ENCODE measurements at places on chromosomes 11 and 22.

- no peak for DNase-seq
Observed at GRCh38 chr22:28462041-28462440, 217.6 kb downstream of the TTC28 start.

DNA sequence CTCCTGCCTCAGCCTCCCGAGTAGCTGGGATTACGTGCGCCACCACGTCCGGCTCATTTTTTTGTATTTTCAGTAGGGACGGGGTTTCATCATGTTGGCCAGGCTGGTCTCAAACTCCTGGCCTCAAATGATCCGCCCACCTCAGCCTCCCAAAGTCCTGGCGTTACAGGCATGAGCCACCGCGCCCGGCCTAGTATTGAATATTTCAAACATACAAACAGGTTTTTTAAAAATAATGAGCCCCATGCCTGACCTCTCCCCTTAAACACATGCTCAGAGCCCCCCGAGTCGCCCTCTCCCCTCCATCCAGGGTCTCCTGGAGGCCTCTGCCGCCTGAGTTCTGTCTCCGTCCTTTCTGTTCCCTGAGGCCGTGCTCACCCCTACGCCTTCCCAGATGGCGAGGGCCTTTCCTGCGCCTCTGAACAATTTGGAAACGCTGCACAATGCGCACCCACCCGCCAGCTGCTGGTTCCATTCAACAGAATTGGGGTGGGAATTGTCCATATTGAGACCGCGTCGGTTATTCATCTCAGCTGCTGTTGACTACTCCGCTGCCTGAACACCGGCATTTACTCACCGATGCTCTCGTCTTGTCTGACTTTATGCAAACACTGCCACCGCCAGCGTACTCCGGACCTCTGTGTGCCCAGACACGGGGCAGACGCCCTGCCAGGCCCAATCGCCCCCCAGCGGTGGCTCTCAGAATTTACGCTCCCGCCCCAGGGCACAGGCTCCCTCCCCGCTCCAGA is 13.6 kb upstream of the RNH1 start:
- no peak for DNase-seq

- no peak for DNase-seq
Observed at GRCh38 chr11:95245038-95245437, 14.0 kb upstream of the SESN3 start.

DNA sequence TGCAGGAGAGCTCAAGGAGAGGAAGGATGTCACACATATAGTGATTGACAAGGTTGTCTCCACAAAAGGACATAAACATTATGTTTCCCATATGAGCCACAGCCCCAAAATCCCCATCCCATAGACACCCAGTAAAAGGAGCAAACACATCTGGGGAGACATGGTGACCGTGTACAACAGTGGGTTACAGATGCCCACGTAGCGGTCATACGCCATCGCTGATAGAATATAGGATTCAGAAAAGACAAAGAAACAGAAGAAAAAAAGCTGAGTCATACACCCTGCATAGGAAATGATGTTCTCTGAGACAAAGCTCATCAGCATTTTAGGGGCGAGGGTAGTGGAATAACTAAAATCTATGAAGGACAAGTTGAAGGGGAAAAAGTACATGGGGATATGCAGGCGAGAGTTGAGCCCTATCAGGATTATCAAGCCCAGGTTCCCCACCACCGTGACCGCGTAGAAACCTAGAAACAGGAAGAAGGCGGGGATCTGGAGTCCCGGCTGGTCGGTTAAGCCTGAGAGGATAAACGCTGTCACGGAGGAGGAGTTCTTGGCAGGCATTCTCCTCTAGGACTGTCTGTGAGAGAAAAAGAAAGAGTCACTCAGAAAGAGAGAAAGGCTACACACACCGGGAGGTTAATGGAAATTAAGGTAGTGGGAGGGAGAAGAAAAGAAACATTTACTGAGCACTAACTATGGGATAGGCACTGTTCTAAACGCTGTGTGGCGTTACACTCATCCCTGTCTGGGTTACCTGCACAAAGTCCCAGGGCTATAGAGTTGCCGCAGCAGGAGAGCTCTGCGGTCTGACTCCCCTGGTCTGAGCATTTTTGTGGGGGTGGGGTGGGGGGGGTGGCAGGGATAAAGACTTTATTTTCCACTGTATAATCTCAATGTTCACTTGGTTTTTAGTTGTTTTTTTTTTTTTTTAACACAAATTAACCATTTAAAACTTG is 36.1 kb upstream of the OR8B8 start:
- no peak for DNase-seq

- DNase-seq: no peak
Observed at GRCh38 chr11:72940417-72940816, 126.2 kb downstream of the ATG16L2 start.

DNA sequence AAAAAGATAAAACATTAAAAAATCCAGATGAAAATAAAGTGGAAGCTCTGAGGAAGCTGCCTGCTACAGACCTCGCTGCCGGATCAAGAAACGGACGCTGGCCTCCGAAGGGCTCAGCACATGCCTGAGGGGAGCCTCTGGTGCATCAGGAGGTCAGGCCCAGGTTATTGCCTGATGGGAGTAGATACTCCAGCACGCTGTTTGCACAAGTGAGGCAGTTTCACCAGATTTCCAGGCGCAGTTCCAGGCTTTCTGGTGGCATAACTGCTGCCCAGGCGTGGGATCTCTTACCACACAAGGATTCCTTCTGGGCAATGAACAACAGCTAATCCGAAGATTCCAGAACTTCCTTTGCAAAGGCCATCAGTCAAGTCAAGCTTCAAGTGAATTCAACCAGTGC is 154.2 kb downstream of the MPPED1 start:
- no peak for DNase-seq

GRCh38 chr22:17880468-17880867 is 106.2 kb upstream of the BID start:
- DNase-seq: no peak

DNA sequence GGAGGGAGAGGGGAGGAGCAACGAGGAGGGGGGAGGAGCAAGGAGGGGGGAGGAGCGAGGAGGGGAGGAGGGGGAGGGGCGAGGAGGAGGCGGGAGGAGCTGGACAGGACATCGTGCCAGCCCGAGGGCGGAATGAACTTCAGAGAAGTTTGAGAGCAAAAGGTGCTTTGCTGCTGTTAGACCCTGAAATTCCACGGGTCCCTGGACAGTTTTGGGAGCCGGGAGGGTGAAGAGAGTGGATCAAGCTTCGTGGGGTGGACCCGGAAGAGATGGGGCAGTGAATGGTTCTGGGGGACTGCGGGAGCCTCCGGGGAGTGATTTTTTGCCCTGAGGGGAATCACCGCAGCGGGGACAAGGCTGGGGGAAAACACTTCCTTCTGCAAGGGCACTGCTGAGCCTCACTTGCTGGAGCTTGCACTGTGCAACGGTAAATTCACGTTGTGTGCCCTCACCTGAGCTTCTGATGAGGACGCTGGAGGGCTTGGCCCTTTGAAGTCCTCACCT is 10.7 kb upstream of the NLRP6 start:
- no peak for DNase-seq

DNA sequence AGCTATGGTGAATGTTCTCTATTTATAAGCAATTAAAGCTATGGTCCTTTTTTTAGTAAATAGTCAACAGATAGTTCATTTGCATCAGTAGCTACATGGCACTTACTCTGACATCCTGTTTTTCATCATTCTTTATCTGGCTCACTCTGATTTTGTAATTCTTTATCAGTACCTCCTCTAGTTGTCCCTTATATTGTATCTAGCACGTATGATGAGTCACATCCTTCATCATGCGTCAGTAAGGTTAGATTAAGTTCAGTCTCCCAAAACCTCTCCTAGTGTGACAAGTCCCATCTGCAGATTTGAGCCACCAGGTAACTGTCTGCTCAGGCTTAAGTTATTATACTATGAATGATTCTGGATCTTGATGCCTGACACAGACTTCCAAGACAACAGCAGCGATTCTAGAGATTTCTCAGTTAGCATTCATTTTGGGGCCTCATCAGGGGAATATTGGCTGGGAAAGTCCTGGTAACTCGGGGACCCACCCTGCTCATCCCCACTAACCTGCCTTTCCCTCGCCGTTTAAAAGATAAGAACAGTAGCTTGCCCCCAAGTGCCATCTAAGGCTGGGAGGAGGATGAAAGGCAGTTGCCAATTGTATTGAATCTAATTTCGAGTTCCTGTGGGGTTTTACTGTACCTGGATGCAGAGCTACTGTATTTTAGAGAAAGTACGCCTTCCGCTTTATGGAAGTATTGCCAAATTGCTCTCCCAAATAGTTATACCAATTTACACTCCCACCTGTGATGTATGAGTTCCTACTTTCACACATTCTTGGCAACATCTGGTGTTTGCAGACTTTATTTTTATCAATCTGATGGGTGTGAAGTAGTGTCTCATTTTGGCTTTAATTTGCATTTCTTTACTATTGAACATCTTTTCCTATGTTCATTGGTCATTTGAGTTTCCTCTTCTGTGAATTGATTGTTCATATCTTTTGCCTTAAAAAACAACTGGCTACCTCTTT is 55.9 kb downstream of the ZC3H12C start:
- no peak for DNase-seq

GRCh38 chr11:27357250-27357649 is 5.8 kb downstream of the CCDC34 start:
- DNase-seq: no peak

DNA sequence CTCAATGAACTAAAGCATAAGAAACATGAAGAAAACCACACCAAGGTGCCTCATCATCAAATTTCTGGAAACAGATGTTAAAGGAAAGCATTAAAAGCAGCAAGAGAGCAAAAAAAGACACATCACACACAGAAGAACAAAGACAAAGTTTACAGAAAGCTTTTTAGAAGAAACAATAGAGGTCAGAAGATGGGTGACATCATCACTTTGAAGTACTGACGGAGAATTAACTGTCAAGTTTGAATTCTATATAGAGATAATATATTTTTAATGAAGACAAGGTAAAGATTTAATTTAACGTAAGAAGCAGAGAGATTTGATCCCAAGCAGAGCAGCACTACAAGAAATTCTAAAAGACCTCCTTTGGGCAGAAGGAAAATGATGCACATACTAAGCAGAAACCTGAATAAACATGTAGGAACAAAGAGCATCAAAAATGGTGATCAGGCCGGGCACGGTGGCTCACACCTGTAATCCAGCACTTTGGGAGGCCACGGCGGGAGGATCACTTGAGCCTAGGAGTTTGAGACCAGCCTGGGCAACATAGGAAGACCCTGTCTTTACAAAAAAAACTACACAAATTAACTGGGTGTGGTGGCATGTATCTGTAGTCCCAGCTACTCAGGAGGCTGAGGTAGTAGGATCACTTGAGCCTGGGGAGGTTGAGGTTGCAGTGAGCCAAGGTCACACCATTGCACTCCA is 63.3 kb upstream of the RTL6 start:
- DNase-seq: no peak

DNA sequence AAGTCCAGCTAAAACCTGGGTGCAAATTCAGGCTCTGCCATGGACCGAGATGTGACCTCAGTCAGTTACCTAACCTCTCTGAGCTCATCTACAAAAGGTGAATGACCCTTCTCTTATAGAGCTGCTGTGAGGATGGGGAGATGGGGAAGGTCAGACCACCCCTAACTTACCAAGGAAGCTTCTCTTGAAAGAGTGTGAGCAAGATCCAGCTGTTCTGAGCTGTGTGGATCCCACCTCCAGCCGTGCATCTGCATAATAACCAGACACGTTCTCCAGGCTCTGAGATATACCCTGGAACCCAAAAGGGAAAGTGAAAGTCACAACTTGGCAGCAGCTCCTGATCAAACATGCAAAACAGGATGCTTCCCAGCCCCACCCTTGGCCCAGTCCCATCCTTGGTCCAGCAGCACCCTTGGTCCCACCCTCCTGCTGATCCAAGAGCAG is at the start of gene APOL3:
APOL3 (minus strand) TSS at position 257 of the 444 bp plus-strand sequence. CDS start 11,700 bp downstream, outside the sequence.
- DNase-seq: no peak

DNA sequence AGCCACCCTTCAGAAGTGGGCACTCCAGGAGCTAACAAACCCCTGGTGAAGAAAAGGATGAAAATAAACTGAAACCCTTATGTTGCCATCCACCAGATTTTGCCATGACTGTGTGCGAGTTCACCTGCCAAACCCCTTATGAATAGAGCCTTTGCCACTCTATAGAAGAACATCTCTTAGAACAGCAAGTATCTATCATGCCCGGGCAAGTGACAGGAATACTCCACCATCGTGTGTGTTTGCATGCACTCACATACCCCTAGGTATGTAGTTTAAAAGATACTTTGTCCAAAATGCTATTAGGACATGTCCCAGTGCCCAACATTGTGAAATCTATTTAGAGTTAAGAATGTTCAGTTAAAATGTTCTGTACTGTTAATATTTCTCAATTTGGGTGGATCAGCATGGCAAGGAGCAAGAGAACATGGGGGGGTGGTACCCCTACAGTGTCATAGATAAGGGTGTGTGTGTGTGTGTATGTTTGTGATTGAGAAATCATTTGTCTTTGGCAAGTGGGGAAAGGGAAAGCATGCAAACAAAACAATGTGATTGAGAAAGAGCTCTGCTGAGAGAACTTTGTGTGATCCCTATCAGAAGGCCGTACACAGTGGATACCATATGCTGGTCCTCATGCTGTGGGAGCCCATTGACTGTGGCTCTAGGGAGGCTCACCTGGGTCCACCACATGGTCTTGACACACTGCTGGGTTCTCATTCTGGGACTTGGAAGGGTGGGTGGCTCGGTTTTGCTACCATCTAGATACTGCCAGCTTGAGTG is 94.9 kb downstream of the ZBTB16 start:
- DNase-seq: no peak

GRCh38 chr11:33391893-33392251 is 134.7 kb downstream of the HIPK3 start:
- DNase-seq: no peak

GRCh38 chr11:118015385-118015841 is 29.2 kb downstream of the IL10RA start:
- DNase-seq: no peak

- no peak for DNase-seq
Observed at GRCh38 chr11:74444173-74444826, 23.0 kb downstream of the KCNE3 start.

DNA sequence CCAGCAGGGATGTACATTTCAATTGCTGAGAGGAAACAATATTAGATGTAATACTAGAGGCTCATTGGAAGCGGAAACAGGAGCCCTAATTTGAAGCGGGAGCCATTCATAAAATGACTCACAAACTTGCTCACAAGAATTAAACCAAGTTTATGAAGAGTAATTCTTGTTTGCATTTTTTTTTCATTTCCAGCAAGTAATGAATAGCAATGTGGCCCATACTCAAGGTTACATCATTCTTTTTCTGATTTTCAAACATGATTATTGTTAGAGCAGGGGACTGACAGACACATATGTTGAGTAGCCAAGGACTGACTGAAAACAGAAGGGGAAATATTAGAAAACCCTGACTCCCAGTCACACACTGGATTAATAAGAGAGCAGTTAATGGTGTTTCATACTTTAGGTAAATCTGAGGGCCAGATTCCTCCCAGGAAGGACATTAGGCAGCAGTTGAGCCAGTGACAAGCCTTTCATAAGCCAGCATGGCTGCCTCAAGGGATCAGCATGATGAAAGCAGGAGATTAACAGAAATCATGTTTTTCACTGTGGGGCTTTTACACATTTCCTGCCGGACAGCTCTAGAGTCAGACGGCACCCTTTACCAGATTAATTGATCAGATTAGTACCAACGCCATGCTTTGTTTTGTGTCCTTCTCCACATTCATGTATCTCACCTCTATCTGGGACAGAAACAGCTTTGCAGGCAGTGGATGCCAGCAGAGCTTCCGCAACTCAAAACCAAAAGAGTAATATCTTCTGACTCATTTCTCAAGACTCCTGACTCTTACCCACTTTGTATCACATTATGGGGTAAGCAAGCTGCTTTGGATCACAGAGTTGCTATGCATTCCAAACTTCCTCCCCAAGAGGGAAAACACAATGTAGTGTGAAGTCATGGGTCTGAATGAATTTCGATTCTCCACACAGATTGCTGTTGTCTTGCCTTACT is 831.6 kb downstream of the KCNA4 start:
- DNase-seq: no peak

- no peak for DNase-seq
Observed at GRCh38 chr11:8709002-8709672, 26.5 kb downstream of the RPL27A start.
